ENCODE measurements at places on chromosomes 2 and 18.

GRCh38 chr2:34831096-34831495 is 1232.0 kb upstream of the FAM98A start:
- no peak for DNase-seq

GRCh38 chr2:162720559-162721271 is 117.9 kb downstream of the KCNH7 start:
- DNase-seq: no peak

DNA sequence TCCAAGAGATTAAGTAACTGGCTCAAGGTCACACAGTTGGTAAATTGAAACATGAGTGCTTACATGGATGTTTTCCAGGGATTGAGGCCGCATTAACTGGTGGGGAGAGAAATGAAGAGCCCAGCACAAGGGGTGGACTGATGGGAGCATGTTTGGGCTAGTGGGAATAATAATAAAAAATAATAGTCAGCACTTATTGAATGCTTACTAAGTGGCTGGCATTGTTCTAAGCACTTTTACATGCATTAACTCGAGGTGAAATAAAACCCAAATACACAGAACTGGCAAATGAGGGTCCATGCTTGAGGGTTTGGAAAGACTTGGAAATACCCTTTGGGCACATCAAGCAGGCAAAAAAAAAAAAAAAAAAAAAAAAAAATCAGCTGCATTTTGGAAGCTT is 34.0 kb upstream of the CDK5R2 start:
- DNase-seq: no peak

- peak; percentile 41 for DNase-seq
Observed at GRCh38 chr18:13658436-13659204, 67.7 kb downstream of the FAM210A start.

DNA sequence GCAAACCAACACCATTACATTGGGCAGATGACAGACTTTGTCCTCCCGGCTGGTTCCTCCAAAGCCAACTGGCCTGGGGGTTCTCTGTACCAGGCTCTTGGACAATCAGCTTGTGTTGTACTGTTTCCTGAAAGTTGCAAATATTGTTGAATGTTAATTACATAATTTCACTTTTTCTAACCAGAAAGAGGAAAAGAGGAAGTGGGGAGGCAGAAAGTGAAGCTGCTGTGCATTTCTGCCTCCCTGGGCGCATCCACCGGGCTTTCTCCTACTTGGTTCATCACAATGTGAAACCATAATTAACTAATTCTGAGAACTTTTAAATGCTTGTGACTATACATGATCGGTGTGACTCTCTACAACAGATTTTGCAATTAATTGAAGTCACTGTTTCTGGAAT is 10.1 kb downstream of the TWIST2 start:
- DNase-seq: no peak

DNA sequence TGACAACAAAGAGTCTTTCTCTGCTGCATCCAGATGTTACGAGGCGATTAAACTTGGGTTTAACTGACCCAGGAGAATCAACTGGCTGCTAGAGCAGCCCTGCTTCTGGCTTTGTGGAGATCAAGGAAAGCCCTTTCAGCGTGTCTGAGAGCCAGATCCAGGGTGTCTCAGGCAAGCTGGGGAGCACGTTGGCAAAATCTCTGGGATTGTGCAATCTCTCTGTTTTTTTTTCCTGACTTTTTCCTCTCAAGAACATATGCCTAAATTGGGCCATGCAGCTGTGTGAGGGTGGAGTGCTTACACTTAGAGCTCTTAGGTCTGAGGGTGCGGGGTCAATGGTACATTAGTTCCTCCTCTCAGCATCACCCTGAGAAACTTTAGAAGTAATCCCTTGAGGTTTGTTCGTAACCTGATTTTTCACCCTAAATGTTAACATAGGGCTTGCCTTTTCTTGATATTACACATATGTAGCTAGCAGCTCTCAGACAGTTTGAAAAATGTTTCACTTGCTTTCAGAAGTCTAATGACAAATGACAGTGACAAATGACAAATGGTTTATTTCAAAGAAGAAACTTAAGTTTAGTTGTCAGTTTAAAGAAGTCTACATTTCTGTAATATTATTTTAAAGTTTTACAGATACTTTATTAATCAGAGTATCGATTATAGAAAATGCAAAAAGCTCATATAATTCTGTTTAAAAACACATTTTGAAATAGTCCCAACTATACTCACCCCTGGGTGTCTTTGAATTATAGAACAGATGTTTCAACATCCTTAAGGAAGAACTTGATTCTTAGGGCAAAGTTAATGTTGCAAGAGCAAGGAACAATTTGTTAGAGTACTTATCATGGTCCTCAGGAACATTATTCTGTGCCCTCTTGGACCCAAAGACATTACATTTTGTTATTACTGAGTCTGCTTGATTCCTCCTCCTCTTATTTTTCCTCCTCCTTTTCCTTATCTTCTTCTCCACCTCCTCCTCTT is 38.4 kb upstream of the ZSWIM2 start:
- DNase-seq: peak; percentile 71

DNA sequence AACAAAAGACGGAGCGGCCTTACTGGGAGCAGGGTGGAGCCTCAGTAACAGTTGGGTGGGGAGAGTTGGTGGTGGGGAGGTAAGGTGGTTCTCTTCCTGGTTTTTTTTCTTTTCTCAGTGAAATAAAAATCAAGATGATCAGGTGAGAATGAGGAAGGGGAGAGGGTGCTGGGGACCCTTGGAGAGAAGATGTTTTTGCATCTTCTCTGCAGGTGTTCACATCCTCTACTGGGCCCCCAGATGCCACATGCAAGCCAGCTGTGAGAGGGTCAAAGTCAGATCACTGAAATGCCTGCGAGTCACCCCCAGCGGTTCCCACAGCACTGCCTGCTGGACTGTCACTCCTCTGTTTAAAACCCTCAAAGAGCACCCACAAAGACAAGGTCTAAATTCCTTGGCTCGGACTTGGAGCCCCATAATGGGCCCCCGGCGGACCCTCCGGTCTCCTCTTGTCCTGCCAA is 69.8 kb upstream of the FHL2 start:
- DNase-seq: no peak

GRCh38 chr2:155708071-155708470 is 624.5 kb downstream of the NR4A2 start:
- no peak for DNase-seq

DNA sequence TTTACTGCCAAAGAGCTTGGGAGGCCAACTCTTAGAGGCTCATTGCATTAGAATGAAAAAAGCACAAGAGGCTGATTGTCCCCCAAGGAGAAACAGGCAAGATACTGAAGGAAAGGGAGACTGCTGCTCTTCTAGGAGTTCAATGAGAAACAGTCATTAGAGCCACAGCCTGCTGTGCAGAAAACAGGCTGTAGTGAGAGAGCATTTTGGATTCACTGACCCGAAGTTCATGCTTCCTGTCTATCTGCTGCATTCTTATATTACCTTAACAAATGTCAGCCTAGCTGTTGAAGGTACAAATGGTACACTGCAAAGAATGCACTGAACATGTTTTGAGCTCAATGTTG is 423.3 kb downstream of the SETBP1 start:
- no peak for DNase-seq

DNA sequence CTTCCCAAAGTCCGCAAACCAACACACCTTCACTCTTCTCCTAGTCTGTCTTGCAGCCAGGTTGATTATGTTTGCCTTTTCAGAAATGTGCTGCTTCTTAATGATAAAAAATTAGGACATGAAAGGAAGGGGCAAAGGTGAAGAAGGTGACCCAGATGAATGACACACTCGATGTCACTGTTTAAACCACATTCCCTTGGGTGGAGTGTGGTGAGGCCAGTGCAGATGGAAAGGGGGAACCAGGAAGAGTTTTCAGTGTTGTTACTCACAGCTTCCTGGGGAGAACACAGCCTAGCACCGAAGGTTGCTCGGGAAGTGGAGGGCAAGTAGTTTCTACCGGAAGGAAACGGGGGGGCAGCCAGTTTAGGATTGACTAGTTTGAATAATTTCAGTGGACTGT is 57.2 kb upstream of the BOD1L2 start:
- DNase-seq: no peak

DNA sequence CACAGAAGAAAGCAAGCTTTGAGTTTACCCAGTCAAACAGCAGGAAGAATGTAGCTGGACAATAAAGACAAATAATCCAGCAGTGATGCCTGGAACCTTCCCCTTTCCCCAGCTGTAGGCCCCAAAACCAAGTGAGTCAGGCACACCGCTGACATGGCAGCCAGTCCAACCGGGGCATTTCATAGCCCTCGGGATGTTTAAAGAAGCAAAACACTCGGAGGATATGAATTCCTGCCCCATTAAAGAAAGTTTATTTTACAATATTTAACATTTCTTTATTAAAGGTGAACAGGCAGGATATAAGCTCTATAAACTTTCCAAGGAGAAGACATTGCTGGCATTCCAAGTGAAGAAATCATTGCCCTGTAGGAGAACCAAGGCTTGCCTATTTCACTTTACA is 507.6 kb upstream of the TNP1 start:
- peak; percentile 24 for DNase-seq

DNA sequence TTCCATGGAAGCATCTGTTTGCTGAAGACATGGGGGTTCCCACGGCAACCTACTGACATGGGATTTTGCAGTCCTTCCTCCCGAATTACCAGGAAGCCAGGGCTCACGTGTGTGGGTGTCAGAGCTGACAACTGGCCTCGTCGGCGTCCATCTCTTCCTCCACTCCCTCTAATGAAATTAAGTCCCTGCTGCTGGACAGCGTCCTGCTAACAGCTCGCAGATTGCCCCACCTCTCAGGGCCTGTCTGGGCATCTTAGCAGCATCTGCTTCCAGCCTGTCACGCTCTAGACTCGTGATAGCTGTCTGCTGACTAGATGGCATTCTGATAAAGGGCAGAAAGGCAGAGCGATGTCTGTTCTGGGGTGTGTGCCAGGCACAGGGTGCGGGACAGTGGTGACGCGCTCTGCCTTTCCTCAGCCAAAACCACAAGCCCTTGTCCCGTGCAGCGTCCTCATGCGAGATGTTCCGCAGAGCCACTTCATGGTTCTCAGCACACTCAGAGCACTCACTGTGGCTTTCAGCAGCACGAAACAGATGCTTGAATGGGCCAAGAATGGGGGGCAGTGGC is 161.1 kb downstream of the ARL4C start:
- peak; percentile 74 for DNase-seq

- DNase-seq: no peak
Observed at GRCh38 chr2:221680548-221680947, 108.4 kb upstream of the EPHA4 start.

DNA sequence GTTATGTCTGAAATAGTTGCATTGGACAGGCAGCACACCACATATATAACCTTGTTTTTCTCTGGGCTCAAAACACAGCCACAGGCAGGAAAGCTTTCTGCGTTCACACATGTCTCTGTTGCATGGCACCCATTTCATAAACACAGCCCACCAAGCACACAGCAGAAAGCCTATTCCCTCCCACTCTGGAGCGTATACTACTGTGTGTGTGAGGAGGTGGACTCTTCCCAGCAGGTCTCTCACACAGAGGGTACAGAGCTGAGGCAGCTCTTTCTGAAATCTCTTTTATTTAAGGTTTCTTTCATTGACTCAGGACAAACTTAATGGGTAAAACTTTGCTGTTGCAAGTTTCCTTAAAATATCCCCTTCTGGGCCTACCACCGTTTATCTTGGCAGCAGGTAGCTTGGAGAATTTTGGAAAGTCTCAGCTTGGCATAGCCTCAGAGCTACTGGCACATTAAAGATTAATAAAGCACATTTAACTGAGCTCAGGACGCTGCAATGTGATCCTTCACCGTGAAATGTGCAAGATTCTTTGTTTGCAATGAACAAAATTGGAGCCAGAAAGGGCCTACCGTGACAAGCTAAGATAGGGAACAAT is 105.1 kb upstream of the NCKAP5 start:
- no peak for DNase-seq

DNA sequence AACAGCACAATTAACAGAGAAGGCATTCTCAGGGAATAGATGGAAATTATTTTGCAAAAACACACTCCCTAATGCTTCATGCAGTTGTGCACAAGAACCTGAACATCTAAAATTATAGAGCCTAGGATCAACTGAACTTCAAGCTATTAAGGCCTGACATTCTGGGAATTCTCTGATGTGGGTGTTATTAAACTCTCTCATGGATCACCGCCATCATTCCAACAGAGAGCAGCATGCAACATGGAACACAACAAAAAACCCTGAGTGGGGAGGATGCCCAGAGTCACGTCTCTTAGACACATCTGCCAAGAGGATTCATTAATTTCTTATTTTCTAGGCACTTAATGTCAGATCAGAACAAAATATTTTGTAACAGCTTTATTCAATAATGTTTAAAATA is 543.8 kb downstream of the ERBB4 start:
- DNase-seq: no peak

DNA sequence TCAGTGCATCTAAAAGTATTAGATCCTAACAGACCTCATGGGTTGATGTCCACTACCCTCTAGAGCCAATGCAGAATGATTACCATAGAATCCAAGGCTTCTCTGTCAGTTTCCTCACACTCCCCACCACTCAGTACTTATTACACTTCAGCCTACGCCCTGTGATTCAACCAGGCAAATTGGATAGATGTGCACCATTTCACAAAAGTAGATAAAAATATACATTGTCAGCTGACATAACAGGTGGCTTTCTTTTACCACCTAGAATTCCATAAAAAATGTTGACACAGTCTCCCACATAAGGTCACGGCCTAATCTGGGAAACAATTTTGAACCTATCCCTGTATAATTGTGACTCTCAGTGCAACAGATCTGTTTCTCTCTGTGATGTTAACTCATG is 144.9 kb downstream of the CERS6 start:
- no peak for DNase-seq

- DNase-seq: peak; percentile 46
Observed at GRCh38 chr2:16632598-16632997, 33.0 kb downstream of the CYRIA start.

GRCh38 chr18:42363446-42364441 is 408.7 kb downstream of the PIK3C3 start:
- no peak for DNase-seq

- no peak for DNase-seq
Observed at GRCh38 chr2:184367211-184367610, 231.1 kb upstream of the ZNF804A start.

GRCh38 chr2:218027426-218028188 is 24.8 kb upstream of the TNS1 start:
- DNase-seq: no peak

DNA sequence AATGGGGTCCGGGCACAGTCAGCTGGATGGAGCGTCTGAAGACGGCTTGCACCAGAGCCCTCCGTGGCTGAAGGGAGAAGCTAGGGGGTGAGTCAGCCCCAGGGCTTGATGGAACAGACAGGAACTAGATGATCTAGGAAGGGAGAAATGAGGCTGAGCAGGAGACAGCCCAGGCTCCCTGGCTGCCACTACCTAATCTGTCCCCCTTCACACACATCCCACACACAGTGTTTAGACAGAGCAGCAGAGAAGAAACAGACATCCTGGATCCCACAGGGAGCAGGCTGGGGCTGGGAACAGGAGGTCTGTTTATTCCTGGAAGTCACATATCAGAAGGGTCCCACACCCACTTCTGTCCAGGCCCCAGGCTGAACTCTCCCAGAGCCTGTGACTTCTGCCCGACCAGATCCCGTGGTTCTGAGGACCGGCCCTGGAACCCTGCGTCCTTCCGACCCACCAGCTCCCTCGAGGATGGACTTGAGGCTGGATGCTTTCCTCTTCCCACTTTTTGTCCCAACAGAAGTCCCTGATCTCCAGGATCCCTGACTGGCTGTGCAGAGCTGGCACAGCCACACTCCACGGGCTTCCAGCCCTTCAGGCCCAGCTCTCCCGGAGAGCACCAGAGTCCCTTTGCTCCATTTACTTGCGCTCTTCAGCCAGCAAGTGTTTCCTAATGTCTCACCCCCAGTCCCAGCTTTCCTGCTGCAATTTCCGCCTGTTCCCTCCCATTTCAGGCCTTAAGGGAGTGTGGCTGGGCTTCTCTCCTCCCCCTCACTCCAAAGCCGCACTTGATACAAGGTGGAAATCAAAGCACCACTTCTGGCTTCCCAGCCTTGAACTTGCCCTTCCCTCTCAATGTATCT is 1.5 kb upstream of the GPBAR1 start:
- peak; percentile 79 for DNase-seq

Data from choroid plexus epithelial cell (primary cell).